Neural progenitor cell (in vitro differentiated cells): ENCODE measurements at places on chromosomes 11 and 22. TPM values are rescaled to one million over a fixed set of nuclear protein-coding genes. Genes with fewer than 3 reads are reported as not detected.

Gene MS4A3
- total RNA-seq = not detected in 2 replicates

Gene SYT13
- total RNA-seq = 8.6 and 9.0 TPM in 2 replicates

DNA sequence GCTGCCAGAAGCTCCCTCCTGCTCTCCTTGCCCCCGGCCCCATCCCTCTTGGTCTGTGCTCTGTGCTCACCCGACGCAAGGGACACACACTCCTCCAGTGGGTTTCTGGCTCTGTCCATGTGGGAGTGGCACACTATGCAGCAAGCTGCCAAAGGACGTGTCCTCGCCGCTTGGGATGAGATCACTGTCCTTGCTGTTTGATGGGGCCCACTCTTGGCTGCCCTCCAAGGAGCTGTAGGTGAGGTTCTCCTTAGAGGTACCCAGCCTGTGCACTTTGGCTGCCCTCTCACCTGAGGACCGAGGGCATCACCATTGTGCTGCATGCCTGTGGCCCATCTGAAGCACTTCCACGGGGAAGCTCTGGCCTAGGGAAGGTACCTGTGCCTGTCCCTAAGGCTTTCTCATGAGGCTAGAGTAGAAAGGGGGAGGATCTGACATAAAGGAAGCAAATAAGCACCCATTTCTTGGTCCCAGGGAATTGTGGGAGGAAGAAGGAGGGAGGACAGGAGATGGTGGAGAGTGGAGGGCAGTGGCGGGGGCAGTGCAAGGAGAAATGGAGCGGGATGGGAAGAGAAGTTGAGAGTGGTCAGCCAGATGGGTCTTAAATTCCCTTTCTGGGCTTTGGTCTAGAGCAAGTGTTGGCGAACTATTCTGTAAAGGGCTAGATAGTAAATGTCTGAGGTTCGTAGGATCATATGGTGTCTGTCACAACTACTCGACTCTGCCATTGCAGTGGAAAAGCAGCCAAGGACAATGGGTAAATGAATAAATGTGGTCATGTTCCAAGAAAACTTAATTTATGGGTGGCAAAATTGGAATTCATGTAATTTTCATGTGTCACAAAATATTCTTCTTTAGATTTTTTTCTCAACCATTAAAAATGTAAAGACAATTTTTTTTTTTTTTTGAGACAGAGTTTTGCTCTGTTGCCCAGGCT lies 47.0 kb upstream of the AMPD3 start:
- DNase-seq = no peak

Gene CABP7
- total RNA-seq = 0.09 TPM in 1 of 2 replicates, not detected in the other

Gene PGA5
- 0.19 TPM in 1 of 2 replicates, not detected in the other for total RNA-seq

DNA sequence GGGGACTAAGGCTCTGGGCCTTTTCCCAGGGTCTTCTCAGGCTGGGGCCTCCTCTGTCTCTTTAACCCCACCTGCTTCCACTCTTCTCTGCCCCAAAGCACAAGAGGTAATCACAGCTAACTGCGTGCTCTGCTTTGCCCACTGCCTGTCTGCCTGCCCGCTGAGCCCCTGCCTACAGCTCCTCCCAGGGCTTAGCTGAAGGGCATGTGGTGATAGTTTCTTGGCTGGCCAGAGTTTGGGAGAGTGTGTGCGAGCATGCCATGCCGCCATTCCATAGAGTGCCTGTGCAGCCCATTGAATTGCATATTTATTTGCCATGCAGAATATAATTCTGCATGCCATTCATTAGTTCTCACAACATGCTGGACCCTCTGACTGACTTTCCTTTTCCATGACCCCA lies 32.5 kb downstream of the PHLDB1 start:
- no peak for DNase-seq

Gene AIP
- total RNA-seq = 20.3 and 38.5 TPM in 2 replicates

Gene LUZP2
- total RNA-seq = 1.6 and 2.5 TPM in 2 replicates

DNA sequence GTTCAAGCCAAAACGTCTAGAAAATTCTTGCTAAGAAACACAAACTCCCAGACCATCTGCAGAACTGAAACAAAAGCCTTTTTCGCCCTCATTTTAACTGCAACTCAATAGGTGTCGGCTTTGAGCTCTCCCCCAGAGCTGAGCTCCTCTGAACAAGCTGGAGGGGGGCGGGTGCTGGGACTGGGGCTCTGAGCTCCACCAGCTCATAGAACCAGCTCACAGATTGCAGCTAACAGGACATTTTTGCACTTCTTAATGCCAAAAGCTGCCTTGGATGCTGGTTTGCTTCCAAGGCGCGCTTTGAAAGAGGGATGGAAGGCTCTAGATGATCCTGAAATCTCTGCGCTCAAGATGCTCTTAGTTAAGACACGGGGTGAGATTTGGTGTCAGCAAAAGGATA lies 6.0 kb upstream of the YWHAH start:
- DNase-seq = no peak

DNA sequence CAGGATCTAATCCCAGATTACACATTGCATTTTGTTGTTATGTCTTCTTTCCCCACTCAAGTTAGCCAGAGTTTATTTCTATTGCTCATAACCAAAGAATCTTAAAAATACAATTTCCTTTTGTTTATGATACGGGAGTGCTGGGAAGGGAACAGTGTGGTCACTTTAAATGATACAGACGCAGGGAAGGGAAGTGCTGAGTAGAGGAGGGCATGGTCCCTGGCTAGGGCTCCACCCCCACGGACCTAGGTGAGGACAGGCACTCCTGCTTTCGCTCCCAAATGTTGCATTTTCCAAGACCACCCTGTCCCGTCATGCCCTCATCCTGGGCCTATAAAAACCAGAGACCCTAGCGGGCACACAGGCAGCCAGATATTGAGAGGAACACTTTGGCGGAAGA lies 30.6 kb upstream of the NARS2 start:
- no peak for DNase-seq

DNA sequence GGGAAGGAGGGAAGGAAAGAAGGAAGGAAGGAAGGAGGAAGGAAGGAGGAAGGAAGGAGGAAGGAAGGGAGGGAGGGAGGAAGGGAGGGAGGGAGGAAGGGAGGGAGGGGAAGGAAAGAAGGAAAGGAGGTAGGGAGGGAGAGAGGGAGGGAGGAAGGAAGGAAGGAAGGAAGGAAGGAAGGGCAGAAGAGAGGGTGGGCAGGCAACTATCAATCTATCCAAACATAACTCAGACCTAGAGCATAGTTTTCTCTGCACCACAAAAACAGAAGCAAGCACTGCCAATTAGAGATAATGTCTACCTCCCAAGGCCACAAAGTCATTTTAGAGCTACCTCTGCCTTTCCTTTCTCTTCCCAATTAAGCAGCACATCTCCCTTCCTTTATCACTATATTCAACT lies 109.1 kb downstream of the ETS1 start:
- no peak for DNase-seq

GRCh38 chr11:102478673-102479299 lies 26.2 kb upstream of the TMEM123 start:
- no peak for DNase-seq

GRCh38 chr11:10581481-10582019 lies 13.1 kb upstream of the LYVE1 start:
- no peak for DNase-seq

GRCh38 chr11:61791737-61792309 lies 576 bp downstream of the TMEM258 start:
- peak; percentile 86 for DNase-seq

DNA sequence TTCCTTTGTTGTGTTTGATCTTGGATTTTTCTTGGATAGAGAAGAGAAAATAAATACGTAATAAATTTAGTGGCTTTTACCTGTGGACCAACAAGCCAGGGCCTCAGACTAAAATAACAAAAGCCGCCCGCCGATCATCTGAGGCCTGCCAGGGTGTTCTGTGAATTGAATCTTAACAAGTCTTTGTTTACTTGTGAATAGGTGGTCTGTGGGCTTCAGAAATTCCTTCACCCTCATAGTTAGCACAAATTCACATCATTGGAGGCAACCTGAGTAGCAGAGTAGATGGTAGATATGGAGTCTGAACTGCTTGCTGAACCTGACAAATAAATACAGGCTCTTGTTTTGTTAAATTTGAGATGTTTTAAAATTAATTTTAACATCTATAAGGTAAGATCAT lies 176.3 kb upstream of the MTNR1B start:
- peak; percentile 77 for DNase-seq

- DNase-seq = no peak
Measured at GRCh38 chr22:43262990-43263644, 76.2 kb upstream of the TTLL12 start.

DNA sequence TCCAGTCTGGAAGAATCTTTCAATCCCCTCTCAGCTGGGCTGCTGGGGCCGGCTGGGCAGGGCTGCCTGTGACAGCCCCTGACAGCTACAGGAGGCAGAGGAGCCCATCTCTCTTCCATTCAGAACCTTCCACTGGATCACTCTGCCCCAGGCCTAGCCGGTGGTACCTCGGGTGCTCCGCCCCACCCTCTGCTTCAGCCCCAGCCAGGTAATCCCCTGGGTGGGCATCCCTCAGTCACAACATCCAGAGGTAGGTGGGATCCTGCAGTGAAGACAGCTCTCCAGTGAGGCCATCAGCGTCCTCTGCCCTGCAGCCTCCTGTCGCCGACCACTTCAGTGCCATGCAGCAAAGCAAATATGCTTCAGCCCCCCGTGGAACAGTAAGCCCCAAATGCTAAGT lies 223.7 kb downstream of the DSCAML1 start:
- DNase-seq = no peak

Gene TMX2
- 65.9 and 66.5 TPM in 2 replicates for total RNA-seq

Gene SMIM35
- not detected in 2 replicates for total RNA-seq

Gene BTBD18
- total RNA-seq = not detected in 2 replicates

- DNase-seq = peak; percentile 67
Measured at GRCh38 chr11:8269636-8270035, 6.0 kb upstream of the LMO1 start.

DNA sequence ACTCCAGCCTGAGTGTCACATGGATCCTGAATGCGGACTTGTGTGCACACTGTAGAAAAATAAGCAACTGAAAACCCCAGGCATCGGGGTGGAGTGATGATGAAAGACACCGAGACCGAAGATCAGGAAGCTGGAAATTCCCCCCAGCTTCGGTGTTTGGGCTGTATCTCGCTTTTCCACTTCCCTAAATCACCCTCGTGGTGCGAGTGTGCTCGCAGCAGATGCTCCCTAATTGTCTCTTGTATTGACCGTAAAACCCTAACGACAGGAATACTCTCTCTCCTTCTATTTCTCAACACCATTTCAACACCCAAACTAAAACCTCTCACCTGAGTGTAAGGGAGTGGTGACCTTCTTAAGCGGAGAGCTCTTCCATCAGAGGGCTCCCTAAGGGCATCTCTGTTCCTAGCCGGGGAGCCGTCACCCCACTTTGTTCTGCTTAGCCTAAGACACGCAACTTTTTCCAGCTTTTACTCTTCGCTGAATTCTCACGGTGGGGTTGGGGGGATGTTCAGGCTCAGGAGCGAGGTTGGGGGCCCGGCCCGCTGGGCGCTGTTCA lies 635 bp upstream of the GRK3 start:
- DNase-seq = peak; percentile 33

- DNase-seq = peak; percentile 28
Measured at GRCh38 chr11:2459016-2459725, 14.4 kb downstream of the KCNQ1 start.

DNA sequence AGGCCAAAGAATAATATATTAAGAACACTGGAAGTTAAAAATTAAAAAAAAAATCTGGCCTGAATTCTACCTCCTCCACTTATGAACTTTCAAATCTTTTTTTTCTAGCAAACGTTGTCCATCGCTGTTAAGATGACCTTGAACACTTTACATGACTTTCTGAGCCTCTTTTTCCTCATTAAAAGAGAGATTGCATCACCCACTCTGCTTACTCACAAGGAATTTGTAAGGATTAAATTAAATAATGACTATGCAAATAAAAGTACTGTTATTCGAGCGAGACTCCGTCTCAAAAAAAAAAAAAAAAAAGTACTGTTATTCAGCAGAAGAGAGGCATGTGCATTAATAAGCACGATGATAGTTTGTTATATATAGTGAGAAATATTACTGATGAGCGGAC lies 285.1 kb upstream of the CCDC90B start:
- DNase-seq = no peak

Gene NXPE1
- not detected in 2 replicates for total RNA-seq

- no peak for DNase-seq
Measured at GRCh38 chr11:119187123-119187892, 2.0 kb downstream of the NHERF4 start.

GRCh38 chr11:99343117-99343516 lies 322.4 kb downstream of the CNTN5 start:
- DNase-seq = no peak

Gene CYB5R2
- 24.6 and 37.1 TPM in 2 replicates for total RNA-seq

Gene OR2AG1
- total RNA-seq = not detected in 2 replicates

GRCh38 chr22:50699001-50699755 lies 26.6 kb downstream of the SHANK3 start:
- no peak for DNase-seq

GRCh38 chr11:62719302-62719978 lies 7.8 kb downstream of the HNRNPUL2 start:
- no peak for DNase-seq

DNA sequence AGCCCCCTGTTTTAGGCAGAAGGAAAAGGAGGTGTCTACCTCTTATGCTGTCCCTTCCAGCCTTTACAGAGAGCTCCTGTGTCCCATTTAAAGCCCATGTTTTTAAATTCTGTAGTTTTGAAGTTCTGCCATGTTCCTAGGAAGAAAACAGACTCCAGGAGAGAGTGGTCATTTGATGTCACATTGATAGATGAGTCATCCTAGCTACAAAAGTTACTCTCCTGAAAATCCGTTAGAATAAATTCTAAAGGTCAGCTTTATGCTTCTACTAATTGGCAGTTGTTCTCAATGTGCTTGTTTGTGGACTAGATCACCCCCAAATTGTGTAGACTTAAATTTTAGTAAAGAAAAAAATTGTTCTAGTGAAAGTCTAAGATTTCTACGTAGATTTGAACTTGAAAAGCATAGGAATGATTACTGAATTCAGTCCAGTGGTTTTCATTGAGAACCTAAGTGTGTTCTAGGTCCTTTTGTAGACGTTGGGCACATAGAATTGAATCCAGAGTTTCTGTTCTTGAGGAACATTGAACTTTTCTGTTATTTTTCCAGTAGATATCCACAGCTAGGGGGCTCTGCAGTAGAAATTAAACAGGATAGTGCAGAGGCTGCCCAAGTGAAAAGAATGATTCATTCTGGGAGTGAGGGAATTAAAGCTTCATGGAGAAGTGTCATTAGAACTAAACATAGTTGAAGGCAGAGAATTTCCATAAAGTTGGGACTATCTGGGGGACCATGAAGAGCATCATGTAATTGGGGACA lies 140.6 kb upstream of the RASSF10 start:
- no peak for DNase-seq

- no peak for DNase-seq
Measured at GRCh38 chr11:3904228-3904627, 48.8 kb downstream of the STIM1 start.

DNA sequence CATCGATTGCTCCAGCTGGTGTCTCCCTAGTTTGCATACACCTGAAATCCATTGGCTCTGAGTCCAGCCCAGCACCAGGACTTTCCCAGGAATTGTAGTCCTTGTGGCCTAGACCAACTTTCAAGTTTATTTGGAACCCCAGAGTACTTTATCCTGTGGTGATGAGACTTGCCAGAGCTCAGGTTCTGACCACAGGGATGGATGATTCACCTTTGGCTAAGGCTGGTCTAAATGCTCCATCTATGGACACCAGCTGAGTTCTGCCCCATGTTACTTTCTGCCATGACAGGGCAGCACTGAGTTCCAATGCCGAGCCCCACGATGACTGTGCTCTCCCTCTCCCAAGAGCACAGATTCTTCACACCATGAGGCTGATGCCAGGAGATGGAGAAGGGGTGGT lies 17.3 kb upstream of the INSC start:
- DNase-seq = no peak
